ENCODE measurements at places on chromosomes 12 and 14.

- DNase-seq, result peak; percentile 67
These were observed 1.4 kb upstream of the TRMT61A start for GRCh38 chr14:103527408-103528145.

GRCh38 chr14:99718031-99718810 lies 34.1 kb downstream of the CYP46A1 start:
- peak; percentile 32 for DNase-seq

DNA sequence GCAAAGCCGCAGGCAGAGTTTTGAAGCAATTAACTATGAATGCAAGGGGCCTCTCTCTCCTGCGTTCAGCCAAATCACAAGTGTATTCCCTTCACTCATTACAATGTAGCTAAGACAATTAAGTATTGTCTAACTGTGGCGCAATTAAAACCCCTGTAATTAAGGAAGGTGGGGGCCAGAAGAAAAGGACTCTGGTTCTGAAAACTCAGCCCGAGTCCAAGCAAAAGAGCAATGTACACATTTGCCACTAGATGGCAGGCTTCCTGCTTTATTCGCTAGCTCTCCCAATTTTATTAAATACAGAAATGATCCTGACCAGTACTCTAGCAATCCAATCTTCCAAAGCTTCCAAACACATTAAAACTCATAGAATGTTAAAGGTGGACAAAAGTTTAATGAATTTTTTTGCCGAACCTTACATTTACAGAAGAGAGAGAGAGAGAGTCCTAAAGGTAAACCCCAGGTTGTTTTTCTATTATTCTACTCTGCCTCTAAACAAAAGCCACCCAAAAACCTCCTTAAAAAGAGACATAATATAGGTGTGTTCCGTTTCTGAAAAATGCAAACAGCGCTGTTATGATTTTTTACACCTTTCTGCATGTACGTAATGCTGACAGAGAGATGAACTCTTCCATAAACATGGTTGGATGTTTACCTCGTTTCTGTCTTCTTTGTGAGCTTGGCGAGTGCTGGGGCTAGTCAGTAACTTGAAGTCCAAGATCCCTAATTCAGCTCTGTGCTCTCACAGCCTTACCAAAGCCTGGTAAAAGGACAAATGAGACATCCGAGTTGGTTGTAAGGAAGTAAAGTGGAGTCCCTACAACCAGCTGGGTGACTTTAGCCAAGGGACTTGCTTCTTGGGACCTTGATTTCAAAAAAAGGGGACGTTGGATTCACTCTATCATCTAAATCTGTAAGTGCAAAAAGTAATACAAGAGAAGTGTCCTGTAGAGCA lies 50.9 kb upstream of the VASH1 start:
- no peak for DNase-seq

- DNase-seq, result no peak
These were observed 122.7 kb downstream of the CCDC60 start for GRCh38 chr12:119457271-119457670.

- peak; percentile 83 for DNase-seq
These were observed 109.6 kb downstream of the BCAT1 start for GRCh38 chr12:24839268-24839791.

DNA sequence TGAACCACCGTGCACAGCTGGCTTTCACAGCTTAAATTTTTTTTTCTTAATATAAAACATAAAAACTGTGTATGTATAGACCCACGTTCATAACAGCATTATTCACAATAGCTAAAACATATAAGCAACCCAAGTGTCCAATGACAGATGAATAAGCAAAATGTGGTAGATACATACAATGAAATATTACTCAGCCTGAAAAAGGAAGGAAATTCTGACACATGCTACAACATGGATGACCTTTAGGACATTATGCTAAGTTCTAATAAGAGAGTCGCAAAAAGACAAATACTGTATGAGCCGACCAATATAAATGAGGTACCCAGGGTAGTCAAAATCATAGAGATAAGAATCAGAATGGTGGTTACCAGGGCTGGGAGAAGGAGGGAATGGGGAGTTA lies 13.8 kb upstream of the YY1 start:
- DNase-seq, result no peak

DNA sequence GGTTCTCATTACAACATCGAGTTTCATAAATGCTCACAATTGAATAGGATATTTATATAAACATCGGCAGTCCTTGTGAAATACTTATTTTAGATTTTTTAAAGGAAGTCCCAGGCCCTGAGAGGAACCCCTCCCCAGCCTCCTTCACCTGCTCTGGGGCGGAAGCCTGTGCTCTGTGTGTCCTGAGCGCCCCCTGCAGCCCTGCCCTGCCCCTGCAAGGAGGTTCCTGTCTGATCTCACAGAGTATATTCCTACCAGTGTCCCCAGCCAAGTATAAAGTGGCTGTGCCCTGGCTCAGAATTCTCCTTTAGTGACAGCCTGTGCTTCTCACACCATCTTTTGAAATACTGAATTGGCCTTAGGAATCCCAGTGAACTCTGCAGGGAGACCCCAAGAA lies 659.5 kb downstream of the TMEM121 start:
- no peak for DNase-seq

- DNase-seq, result no peak
These were observed 17.2 kb downstream of the MAP3K12 start for GRCh38 chr12:53481939-53482586.

- DNase-seq, result no peak
These were observed 376.0 kb downstream of the ALG10 start for GRCh38 chr12:34398366-34398705.

Measured in GM06990 (cell line).